ENCODE measurements at places on chromosomes 4 and X.
A peak's percentile ranks its signal among the peaks of the same experiment; 100 is the strongest.

- DNase-seq = no peak
These were observed 8.2 kb downstream of the ZCCHC4 start for GRCh38 chr4:25320773-25321172.

GRCh38 chr4:12873351-12873750, 610.8 kb downstream of the RAB28 start:
- DNase-seq = no peak

- DNase-seq = no peak
These were observed 16.7 kb downstream of the HMX1 start for GRCh38 chr4:8854931-8855330.

DNA sequence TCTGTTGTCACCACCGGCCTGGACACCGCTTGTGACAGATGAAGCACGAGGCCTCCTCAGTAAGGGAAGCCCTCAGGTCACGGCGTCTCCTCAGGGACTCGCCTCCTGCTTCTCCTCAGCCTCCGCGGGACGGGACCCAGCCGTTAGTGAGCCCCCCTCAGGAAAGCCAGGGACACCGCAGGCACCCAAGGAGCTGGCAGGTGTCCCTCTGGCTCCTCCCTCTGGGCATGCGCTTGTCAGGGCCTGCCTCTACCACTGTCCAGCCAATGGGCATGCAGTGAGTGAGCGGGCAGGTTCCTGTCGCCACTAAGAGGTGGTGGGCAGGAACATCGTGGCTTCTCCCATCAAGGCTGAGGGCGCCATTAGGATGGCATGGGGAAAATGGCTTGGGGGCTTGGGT, 23.5 kb upstream of the CT55 start:
- DNase-seq = no peak

- DNase-seq = no peak
These were observed 462.4 kb downstream of the TLL1 start for GRCh38 chr4:166335256-166335938.

DNA sequence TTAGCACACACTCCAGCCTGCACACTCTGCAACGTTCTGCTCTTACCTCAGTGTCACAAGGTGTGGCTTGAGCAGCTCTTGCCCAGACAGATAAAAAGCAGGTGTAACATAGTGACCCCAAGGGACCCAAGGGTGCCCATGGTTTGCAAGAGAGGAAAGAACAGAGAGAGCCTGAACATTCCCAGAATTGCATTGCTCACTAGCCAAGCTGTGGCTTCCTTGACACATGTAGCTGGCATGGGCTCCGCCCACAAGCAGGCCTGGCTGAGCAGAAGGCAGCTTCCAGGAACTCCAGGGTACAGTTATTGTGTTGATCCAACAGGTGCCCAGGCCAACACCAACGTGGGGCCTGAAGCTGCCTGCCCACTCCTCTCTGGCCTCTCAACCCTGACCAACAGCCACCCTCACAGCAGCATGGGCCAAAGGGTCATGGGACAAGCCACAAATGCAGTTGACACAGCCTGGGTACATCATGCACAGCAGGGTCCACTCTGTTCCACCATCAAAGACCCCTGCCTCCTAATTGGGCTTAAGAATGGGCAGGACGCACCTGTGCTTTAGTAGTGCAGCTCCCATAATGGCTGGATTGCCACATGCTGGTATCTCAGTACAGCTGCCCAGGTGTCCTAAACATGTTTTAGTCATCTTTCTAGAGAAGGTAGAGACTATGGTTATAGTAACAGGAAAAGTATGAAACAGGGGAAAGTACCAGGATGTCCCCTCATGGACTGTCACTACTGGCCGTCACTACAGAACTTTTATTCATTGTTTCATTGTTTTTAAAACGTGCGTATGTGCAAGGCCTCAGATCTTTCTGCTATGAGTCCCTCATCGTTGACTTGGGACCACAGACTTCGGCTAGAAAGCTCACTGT, 73.7 kb upstream of the ACSL1 start:
- DNase-seq = no peak

DNA sequence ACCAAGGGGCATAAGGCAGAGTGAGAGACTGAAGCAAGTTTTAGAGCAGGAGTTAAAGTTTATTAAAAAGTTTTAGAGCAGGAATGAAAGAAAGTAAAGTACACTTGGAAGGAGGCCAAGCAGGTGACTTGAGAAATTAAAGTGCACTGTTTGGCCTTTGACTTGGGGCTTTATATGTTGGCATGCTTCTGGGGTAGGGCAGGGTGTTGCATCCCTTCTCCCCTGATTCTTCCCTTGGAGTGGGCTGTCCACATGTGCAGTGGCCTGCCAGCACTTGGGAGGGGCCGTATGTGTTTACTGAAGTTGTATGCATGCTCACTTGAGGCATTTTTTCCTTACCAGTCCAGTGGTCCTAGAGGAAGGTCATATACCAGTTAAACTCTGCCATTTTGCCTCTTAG, 35.3 kb upstream of the GPR173 start:
- DNase-seq = no peak

GRCh38 chrX:96621811-96622210, 62.8 kb upstream of the DIAPH2 start:
- no peak for DNase-seq

DNA sequence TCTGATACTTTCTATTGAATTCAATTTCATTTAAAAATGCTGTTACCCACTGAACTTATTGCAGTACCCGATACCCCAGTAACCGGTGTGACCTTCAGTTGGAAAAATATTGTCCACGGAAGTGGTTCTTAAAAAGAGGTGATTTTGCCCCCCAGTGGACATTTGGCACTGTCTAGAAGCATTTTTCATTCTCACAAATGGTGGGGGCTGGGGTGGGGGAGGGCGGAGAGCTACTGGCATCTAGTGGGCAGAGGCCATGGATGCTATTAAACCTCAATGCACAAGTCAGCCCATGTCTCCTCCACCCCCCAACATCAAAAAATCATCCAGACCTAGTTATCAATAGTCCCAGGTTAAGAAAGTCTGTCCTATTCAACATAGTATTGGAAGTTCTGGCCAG, 19.6 kb upstream of the CHM start:
- DNase-seq = no peak

DNA sequence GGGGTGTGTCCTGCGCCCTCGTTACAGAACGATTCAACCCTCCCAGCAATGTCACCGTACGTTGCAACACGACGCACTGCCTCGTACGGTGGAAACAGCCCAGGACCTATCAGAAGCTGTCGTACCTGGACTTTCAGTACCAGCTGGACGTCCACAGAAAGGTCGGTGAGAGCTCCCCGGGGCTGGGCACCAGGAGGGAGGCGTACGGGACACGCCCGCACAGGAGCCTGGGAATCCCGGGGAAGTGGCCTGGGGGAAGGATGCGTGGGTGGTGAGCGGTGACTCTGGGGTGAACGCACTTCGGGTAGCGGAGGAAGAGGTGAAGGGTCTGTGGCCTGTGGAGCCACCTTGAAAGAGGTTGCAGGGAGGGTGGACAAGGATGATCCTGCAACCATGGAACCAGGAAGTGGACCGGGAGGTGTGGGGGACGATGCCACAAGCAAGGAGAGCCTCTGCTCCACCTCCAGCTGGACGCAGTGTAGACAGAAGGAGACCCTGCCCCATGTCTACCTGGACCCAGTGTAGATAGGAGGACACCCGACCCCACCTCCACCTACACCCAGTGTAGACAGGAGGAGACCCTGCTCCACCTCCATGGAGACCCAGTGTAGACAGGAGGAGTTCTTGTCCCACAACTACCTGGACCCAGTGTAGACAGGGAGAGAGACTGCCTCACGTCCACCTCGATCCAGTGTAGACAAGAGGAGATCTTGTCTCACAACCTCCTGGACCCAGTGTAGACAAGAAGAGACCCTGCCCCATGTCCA, 25.9 kb downstream of the CSF2RA start:
- no peak for DNase-seq

DNA sequence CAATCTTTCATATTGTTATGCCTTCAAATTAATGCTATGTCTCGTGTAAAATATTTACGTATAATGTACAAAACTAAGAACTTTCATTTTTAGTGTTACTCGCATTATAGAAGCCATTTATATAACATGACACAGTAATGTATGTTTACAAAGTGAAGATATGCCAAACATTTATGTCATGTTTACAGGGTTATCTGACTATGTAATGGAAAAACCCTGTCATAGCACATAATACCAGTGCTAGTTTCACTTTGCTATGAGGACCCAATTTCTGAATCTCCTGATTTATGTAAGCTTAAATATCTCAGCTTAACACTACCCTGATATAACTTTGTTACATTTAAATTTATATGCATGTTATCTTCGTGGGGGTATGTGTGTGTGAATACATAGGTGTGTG, 233.1 kb downstream of the FAT4 start:
- no peak for DNase-seq

DNA sequence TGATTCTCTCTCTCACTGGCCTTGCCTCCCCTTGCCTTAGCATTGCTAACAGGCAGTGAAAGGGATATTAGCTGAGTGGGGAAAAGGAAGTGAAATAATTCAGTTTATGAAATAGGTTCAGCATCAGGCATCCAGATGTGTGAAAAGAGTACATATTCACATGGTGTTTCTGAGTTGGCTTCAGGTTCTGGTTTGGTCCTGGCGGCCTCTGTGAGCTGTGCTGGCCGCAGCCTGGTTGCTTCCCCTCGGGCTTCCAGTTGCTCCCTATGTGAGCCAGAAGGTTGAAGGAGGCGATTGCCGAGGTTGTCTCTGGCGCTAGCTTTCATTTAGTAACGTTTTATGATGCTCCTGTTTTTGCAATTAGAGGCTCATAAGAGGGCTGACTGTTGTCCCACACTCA, 99.1 kb upstream of the TLR2 start:
- no peak for DNase-seq

- peak; percentile 80 for DNase-seq
These were observed 350.3 kb downstream of the PTTG2 start for GRCh38 chr4:38310446-38311043.
